Activated naive CD4-positive, alpha-beta T cell (primary cell): ENCODE measurements at places on chromosomes 1 and 21.
A peak's percentile ranks its signal among the peaks of the same experiment; 100 is the strongest.

DNA sequence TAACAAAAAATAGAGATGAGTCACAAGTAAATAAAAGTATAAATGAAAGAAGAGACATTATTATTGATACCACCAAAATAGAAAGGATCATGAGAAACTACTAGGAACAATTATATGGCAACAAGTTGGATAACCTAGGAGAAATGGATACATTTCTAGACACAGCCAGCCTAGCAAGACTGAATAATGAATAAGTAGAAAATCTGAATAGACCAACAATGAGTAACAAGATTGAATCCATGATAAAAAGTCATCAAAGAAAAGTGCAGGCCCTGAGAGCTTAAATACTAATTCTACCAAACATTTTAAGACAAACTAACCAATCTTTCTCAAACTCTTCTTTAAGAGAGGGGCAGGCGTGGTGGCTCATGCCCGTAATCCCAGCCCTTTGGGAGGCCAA lies 538.6 kb upstream of the PBX1 start:
- DNase-seq: no peak

- DNase-seq: peak; percentile 64
These were observed at the start of gene SH2D2A for GRCh38 chr1:156816561-156817328. TSS of gene SH2D2A (minus strand) at chr1:156816848. CDS start at chr1:156816708, 140 bp downstream.

- no peak for DNase-seq
These were observed 240.6 kb downstream of the BRINP2 start for GRCh38 chr1:177411381-177411780.

- no peak for DNase-seq
These were observed 497.3 kb downstream of the NEGR1 start for GRCh38 chr1:71785000-71785399.

DNA sequence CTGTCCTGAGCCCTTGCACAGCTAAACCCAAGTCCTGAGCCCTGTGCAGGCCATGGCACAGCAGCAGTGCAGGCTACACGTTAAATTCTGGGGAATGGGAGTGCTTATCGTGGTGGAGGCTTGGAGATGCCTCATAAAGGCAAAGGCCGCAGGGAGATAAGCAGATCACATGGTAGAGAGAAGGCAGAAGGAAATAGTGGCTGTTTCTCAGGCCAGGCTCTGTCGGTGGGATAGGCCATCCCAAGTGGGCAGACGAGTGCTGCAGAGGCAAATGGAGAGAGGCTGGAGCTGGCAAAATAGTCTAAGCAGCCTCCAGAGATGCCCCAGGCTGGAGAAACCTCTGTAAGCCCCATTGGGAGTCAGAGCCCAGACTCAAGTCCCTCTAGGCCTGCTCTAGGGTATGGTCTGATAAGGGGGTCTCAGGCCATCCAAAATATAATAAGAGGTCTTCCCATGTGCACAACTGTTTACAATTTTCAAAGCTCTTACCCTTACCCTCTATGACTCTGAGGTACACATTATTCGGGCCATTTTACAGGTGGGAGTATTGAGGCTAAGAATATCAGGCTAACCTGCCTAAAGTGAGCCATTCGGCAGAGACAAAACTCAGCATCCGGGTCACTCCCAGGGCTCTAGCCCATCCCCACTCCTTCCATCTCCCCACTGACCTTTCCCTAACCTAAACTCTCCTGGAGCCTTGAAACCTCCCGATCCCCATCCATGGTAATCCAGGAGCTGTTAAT lies 79.6 kb downstream of the NKAIN1 start:
- no peak for DNase-seq

DNA sequence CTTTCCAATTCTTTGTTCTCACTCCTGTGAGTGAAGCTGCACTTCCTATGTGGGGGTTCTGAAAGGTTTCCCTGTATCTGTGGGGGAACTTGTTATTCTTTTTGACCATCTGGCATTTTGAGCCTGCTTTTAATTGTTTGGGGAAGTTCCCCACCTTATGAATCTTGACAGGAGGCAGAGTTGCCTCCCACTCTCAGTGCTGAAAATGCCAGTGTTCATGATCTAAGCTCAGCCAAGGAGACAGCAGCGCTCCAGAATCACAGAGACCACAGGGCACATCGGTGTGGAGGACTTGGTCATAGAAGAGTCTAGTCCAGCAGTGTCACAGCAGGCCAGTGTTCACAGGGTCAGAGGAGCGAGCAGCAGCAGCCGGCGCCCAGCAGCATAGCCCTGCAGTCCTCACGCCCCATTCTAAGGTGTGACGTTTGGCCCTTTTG lies 63.8 kb upstream of the PRDX6 start:
- DNase-seq: no peak

- no peak for DNase-seq
These were observed 761 bp downstream of the TNNT2 start for GRCh38 chr1:201376464-201377374.

DNA sequence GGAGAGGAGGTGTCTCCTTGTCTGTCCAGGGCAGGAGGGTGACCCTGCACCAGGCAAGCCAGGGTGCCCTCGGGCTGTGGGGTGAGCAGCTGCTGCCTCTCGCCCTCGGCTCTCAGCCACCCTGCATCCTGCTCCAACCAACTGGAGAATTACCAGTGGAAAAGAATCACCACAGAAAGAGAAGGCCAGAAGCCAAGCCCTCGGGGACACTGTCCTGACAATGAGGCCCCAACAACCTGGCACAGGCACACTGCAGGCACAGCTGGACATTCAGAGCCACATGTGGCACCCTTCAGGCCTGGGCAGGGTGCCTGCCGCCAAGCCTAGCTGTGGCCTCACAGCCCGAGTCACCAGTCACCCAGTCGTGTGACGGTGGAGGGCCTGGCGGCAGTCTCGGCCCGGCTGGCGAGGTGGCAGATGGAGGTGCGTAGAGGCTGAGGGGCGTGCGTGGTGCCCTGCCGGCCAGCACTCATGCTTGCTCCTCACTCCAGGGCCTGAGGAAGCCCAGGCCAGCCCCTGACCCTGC lies 12.0 kb downstream of the MEGF6 start:
- DNase-seq: no peak

GRCh38 chr21:31804008-31804394 lies 68.8 kb upstream of the HUNK start:
- no peak for DNase-seq

- DNase-seq: no peak
These were observed 1.8 kb downstream of the FHL3 start for GRCh38 chr1:38003261-38004250.

- DNase-seq: no peak
These were observed 40.5 kb downstream of the SLC5A9 start for GRCh38 chr1:48263041-48263440.

- no peak for DNase-seq
These were observed 21.7 kb downstream of the SSBP3 start for GRCh38 chr1:54384471-54384870.

- DNase-seq: no peak
These were observed 455.1 kb downstream of the SMYD3 start for GRCh38 chr1:246051909-246052518.

- DNase-seq: no peak
These were observed 31.9 kb upstream of the FCGR2A start for GRCh38 chr1:161473348-161473747.

DNA sequence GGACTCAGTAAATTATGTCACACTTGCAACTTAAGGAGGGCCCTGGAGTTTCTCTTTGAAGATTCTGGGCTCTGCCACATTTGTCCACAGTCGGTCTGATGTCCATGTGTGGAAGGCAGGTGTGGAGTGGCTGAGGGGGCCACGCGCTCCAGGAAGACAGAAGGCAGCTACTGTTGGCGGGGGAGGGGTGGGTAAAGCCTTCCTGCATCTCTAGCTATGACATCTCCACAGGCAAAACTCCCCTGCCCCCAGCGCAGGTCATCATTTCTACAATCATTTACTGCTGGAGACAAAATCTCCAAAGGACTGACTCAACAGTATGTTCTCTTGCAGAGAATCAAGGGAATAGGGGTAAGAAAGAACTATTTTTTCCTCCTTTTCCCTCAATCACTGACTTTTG lies 11.4 kb upstream of the TSPEAR start:
- no peak for DNase-seq

- no peak for DNase-seq
These were observed 871.6 kb downstream of the BRINP3 start for GRCh38 chr1:189606047-189606446.

- no peak for DNase-seq
These were observed 25.1 kb upstream of the DNAJC6 start for GRCh38 chr1:65284229-65284628.

DNA sequence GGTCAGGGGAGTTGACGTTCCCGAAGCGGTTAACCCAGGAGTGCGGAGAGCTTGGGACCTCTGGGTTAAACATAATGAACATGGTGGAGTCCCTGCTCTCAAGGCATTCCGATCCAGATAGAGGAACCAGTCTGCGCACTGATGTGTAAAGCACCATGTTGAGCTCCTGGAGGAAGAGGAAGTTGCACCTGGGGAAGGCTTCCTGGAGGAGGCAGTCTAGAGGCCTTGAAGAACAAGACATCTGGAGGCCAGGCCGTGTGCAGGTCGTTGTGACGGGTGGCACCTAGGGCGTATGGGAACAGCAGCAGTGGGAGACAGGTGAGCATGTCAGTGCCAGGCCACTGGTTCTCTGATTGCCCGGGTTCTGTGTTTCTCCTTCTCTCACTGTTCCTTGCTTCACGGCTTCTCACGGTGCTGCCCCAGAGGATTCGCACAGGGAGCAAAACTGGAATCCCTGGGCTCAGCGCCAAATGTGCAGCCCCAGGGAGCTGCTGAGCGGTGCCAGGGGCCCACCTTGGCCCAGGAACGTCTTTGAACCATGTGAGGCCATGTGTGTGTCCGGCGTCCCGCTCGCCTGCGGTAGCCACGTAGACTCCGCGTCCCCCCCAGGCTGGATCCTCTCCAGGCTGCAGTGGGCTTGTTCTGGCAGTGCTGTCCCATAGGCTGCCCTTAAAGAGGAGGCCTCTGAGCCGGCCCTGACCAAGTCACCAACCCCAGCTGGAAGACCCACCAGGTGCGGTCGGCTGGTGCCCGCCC lies 122.9 kb upstream of the GALNT2 start:
- no peak for DNase-seq

- no peak for DNase-seq
These were observed 152.5 kb downstream of the TIAM1 start for GRCh38 chr21:31191553-31191952.

DNA sequence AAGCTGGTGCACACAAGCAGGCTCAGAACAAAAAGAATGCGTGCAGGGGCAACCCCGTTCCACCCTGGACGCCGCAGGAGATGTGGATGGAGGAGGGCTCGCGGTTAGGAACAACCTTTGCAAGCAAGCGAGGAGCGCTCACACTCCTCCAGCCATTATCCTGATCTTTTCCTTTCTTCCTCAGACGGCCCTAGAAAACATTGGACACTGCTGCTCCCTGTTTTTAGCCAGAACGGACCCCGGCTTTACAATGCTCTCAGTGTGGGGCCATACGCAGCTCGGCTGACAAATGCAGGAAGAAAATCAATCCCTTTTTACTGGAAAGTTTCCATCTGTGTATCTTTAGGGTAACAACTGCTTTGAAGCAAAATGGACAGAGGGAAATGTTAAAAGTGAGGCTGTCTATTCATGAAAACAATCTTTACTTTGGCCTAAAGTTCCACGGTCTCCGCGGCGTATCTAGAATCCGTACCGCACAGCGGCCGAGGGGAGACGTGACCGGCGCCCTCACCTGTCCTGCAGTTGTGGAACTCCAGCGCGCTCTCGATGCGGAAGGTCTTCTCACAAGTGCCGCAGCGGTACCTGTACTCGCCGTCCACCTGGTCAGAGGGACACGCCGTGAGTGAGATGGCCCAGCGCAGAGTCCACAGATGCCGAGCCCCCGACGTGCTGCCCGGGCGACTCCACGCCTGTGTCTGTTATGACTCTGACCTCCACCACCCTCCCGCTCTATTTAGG lies 44.0 kb downstream of the PRDM15 start:
- DNase-seq: no peak

GRCh38 chr1:32150847-32151246 lies 28.6 kb upstream of the TXLNA start:
- DNase-seq: no peak

DNA sequence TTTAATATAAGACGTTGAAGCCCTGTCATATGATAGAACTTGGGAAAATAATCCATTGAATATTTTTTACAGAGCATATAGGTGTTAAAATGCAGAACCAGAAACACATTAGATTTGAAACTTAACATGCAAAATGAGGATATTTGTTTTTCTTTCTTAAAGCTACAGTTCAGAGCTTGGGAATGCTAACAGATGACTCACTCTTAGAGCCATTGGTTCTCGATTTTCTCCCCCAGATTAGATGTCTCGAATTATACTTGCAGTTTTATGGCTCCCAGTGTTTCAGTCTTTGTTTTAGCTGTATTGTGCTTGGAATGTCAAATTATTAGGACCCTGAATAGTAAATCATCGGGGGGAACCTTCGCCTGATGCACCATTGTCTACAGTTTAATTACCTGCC lies 575.7 kb upstream of the ZP4 start:
- DNase-seq: no peak

- DNase-seq: no peak
These were observed 316.2 kb upstream of the CXADR start for GRCh38 chr21:17196623-17197022.

- no peak for DNase-seq
These were observed 3.9 kb downstream of the ADIPOR1 start for GRCh38 chr1:202954057-202954745.

- DNase-seq: no peak
These were observed 16.8 kb downstream of the APP start for GRCh38 chr21:26153758-26154157.

DNA sequence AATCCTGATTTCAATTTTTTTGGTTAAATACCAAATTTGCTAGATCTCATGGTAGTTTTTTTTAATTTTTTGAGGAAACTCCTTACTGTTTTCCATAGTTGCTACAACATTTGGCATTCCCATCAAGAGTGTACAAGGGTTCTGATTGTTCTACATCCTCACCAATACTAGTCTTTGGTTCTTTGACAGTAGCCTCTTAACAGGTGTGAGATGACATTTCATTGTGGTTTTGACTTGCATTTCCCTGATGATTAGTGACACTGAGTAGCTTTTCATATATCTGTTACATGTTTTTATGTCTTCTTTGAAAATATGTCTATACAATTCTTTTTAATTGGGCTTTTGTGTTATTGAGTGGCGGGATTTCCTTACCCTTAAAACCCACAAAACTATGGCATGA lies 20.9 kb upstream of the RGS13 start:
- no peak for DNase-seq

GRCh38 chr1:8854240-8854639 lies 24.2 kb downstream of the ENO1 start:
- DNase-seq: no peak

DNA sequence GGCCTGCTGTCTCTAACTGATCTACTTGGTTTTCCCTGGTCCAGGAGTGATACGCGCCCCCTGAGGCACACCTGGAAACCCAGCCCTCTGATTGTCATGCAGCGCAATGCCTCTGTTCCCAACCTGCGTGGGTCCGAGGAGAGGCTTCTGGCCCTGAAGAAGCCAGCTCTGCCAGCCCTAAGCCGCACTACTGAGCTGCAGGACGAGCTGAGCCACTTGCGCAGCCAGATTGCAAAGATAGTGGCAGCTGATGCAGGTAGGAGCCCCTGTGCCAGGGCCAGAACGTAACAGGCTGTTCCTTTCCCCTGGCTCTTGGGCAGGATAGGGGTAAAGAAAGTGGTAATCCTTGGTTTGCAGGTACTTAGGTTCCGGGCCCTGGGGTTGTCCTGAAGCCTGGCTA lies 6.8 kb downstream of the MTFR1L start:
- DNase-seq: no peak
